Renal cortical epithelial cell (primary cell): ENCODE measurements at places on chromosomes 4 and X. TPM values are rescaled to one million over a fixed set of nuclear protein-coding genes. Genes with fewer than 3 reads are reported as not detected.
A peak's percentile ranks its signal among the peaks of the same experiment; 100 is the strongest.

GRCh38 chrX:154396973-154397887, 947 bp upstream of the RPL10 start:
- peak; percentile 42 for DNase-seq

GRCh38 chr4:91280551-91281290, 1023.0 kb upstream of the GRID2 start:
- no peak for DNase-seq

- DNase-seq = peak; percentile 44
These were observed 74.0 kb downstream of the ATG4A start for GRCh38 chrX:108165383-108166111.

Gene TTC29
- total RNA-seq = 0.30 and 2.4 TPM in 2 replicates

Gene AMBN
- not detected in 2 replicates for total RNA-seq

Gene PLP1
- total RNA-seq = 0.17 TPM in 1 of 2 replicates, not detected in the other
